Stimulated activated CD4-positive, alpha-beta T cell treated with anti-CD3 and anti-CD28 coated beads, TNF-alpha, amount 100 ng/mL, for 24 hours (primary cell): ENCODE measurements at places on chromosomes 5 and 9.

GRCh38 chr5:120765189-120765588 lies 301.1 kb downstream of the PRR16 start:
- no peak for DNase-seq

- no peak for DNase-seq
Measured at GRCh38 chr5:39599721-39600431, 175.1 kb upstream of the DAB2 start.

GRCh38 chr5:43642428-43642827 lies 39.4 kb downstream of the NNT start:
- DNase-seq, result no peak

DNA sequence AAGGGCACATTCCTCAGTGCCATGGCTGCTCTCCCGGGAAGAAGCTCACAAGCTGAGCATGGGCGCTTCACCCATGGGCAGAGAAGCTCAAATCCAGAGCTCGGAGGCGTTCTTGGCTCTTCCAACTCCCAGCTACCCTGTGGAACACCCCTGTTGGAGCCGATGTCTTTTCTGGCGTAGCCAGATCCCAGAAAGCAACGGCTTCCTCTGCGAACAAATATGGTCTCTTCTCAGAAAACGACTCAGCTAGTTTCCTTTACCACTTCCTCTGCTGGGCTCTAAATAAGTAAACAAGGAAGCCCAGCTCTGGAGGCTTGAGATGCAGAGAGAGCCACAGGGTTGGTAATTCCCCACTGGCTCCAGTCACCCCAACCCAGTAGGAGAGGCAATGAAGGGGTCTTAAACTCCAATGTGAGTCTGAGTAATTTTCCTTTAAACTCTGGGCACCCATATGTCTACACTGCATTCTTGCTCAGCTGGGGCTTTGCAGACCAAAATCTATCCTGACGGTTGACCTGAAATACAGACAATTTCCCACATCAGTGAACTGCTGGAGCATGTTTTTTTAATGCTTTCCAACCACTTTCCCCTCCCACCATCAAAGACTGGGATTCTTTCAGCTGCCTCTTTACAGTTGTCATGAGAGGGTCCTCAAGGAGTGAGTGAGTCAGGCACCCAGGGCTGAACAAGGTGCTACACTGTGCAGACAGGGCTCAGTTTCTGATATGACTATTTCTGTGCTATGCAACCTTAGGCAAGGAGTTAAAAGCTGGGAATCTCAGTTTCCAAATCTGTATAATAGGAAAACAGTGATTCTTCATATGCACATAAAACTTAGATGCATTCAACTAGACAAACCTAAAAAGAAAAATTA lies at the start of gene LCP2:
Gene LCP2 (minus strand): TSS at position 189 of the 874 bp plus-strand sequence. CDS start 166 bp downstream, at position 23.
- DNase-seq, result peak; percentile 56

DNA sequence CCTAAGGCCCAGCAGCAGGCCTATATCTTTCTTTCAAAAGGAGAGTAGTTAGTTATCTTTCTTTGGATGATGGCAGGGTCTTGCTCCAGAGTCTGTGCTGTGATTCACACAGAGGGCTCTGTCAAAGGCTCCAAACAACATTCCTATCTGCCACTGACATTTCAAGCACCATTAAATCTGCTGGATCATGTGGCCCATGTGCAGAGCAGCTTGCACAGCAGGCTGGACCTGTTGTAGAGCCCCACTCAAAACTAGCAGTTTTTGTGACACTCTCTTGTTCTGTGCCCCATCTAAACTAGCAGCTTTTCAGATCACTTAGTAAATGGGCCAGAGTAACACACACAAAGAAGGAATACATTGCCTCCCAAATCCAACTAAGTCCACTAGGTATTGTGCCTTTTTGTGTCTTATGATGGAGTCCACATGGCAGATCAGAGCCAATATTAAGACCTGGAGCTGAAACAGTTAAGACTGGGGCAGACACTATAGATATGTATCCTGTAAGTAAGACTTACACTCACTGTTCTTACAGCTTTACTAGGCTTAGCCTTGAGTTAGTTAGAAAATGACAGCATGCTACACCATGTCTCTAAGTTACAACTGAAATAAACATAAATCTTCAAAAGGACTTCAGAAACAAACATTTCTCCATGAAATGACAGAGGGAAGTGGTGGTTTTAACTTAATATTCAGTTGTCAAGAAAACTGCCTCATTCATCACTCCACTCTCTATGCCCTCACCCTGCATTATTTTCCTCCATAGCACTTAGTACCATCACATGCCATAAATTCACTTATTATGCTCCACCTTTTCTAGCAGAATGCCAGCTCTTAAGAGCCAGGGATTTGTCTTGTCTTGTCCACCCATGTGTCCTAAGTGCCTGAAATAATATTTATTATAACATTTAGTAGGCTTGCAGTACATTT lies 400.9 kb downstream of the RAB3C start:
- no peak for DNase-seq

- DNase-seq, result no peak
Measured at GRCh38 chr5:170303549-170303948, 6.0 kb upstream of the LCP2 start.

DNA sequence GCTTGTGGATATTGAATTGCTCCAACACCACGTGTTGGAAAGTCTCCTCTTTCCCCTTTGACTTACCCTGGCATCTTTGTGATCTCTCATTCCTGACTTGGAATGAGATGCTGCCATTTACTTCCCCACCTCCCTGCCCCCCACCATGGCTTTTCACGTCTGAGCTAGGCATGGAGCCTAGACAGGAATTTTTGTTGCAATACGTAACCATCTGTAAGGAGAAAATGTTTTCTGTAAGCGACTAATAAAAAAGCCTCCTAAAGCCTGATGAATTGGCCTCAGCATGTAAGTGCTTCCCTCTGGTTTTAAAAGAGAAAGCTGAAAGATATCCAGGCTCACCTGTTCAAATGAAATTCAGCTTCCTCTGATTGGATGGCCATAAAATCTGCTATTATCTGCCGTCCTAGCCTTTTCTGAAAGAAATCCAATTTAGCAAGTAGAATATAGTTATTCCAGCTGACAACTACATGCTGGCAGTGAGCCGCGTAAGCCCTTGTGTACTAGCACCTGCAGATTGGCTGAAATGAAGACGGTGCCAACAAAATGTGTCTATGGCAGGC lies 200.1 kb downstream of the NSG2 start:
- no peak for DNase-seq

GRCh38 chr9:33851301-33851700 lies 34.3 kb downstream of the UBE2R2 start:
- DNase-seq, result no peak

GRCh38 chr5:36897616-36898015 lies 21.0 kb downstream of the NIPBL start:
- DNase-seq, result no peak

DNA sequence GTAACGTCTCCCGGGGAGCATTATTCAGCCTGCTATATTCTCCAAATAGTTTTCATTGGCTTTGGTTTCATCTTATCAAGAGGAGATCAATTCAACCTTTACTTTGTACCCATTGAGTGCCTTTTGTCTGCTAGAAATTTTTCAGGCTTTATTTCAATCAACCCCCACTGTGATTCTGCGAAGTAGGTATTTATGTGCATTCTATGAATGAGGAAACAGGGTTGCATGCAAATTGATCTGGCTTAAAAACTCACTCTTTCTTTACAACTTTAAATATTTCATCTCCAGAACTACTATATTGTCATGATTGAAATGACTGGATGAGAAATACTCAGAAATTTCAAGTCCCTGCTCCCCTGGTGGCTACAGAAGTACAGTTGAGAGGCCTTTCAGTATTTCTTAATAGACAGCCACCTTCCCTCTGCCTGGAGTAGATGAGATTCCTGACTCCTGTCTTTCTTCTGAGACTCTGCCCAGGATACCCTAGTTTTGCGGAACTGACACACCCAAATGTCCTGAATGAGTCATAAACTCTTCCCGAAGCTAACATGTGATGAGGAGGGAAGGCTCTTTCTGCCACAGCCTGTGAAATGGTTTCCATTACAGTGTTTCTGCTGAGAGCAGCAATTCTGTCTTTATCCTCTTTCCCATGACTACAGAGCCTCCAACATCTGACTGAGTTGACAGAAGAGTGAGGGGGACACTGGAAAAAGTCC lies 52.6 kb upstream of the TNC start:
- no peak for DNase-seq

DNA sequence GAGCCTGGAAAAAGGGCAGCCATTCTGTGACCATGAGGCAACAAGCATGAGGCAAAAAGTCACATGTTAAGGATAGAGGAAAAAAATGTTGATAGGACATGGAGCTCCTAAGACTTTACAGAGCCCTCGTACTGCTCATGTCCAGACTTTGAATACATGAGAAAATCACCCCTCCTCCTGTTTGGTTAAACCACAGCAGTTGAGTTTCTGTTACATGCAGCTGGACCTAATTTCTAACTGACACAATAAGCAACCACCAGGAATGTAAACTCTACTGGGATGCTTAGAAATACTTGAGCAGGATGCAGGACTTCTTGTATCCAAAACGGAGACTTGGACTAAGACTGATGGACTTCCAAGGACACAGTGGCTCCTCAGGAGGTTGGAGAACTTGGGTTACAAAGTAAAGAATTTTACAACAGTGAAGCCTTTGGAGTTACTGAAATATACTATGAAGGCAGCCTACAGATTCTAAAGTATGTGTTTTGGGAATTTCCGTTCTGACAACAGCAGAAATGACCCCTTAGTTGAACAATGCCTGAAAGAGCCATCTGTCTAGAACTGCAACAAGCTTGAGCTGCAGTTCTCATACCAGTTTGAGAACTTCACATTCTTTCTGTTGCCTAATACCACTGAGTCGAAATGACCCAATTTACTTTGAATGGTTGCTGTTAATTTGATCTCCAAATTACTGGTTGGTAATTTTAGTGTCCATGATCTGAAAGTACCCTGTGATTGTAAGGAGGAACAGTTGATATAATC lies 268.9 kb downstream of the PIK3R1 start:
- DNase-seq, result no peak

DNA sequence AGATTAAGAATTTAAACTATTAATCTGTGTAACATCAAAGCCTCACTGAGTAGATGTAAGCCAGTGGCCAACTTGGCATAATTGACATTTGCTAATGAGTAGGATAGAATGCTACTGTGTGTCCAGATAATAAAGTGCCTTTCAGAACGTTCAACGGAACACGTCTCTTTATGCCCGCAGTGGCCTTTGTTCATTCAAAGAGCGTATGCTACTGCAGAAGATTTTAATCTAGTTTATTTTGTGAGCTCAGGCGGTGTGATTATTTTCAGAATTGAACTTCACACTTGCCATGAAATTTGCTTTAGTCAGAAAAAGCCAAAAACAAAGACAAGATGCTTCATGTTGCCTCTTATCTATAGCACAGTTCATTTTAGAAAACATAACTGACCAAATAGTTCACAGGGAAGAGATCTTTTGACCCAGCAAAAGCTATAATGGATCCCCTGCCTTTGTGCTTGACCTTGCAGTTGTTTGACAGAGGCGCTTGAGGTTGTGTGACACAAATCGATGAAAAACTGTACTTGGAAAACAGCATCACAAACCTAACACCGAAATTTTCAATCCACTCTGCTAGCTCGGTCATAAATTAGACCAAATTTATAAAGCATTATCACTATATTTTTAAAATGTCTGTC lies 530.9 kb upstream of the TYRP1 start:
- no peak for DNase-seq

DNA sequence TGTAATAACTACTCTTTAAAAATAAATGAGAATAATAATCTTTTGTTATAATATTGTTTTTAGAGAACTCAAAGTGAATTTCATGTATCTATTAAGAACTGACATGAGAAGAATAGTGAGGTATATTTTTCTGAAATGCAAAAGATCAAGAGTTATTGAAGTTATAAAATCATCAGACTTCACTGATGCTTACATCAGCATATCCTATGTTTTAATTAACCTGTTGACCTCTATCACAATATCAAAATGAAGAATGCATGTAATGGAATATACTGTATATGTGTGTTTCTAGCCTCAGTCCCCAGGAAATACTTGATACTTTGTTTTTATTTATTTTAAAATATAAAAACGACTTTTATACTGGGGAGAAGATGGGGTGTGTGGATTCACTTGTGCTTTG lies 533.1 kb downstream of the KCTD16 start:
- DNase-seq, result no peak

DNA sequence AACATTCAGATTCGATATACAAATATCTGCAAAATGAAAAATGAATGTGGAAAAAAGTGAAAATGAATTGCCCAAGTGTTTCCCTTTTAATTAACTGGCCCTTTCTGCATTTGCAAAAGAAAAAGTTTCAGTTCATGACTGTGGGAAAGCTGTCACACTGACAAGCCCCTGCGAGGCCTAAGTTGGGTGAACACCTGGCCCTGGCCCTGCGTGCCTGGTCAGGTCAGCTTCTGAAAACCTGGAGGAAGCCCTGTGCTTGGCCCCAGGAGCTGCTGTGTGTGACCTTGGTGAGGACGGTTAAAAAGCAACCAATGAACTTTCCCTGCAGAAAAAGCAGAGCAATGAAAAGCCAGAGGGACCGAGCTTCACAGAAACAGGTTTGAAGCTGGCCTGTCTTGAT lies 41.0 kb upstream of the SHC3 start:
- no peak for DNase-seq

DNA sequence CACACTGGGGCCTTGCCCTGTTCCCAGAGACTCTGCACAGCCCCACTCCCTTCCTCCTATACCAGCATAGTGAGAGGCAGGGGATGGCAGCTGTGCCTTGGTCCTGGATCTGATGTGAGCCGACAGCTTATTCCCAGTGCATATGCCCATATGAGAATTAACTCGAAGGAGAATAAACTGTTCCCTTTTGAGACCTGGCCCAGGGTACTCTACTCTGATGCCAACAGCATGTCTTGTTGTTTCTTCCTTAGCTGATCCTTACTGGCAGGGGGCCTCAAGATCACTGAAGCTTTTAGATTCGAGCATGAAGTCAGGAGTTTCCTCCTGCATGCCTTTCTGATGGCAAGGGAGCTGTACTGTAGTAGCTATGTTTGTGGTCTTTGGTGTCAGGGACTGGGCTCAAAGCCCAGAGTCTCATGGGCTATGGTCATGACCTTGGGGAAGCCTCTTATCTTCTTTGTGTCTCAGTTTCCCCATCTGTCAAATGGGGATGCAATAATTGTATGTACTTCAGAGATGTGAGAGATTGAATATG lies 57.1 kb downstream of the DOCK2 start:
- DNase-seq, result no peak

- DNase-seq, result no peak
Measured at GRCh38 chr9:120032639-120033038, 547.3 kb downstream of the CDK5RAP2 start.

- no peak for DNase-seq
Measured at GRCh38 chr5:73827106-73827450, 201.1 kb downstream of the ARHGEF28 start.

GRCh38 chr9:101458963-101459631 lies 23.5 kb upstream of the ALDOB start:
- DNase-seq, result no peak

GRCh38 chr9:135552698-135553171 lies 6.8 kb downstream of the OBP2A start:
- DNase-seq, result no peak

DNA sequence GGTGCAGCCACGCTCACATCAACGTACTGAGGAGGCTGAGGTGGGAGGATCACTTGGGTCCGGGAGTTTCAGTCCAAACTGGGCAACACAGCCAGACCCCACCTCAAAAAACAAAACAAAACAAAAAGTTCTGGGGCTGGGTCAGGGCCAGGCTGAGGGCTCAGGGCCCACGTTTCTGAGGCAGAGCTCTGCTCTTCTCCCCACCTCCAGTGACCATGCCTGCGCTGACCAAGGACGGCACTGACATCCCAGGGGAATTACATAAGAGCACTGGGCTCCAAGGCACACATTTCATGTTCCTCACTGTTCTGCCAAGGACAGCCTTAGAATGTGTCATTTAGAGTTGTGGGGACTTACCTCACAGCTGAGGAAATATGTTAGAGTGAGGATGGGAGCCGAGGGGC lies 40.4 kb upstream of the TESK1 start:
- DNase-seq, result no peak
